ENCODE measurements at places on chromosomes 1 and 21. TPM values are rescaled to one million over a fixed set of nuclear protein-coding genes. Genes with fewer than 3 reads are reported as not detected.

DNA sequence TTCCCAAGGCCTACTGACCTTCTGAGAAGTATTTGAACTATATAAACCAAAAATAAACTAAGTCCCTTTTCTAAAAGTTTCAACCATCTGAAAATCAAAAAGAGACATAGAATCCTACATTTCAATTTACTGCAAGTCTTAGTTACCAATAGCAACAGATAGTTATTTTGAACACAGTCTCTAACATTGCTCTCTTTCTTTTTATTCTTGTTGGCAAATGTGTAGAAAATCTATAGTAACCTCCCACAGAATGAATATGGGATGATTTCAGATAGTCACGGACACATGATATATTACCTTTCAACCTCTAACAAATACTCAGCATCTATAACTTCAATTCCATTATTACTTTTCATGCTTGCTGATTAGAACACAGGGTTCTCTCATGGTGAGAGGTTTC is 68.9 kb upstream of the RAB3GAP2 start:
- no peak for DNase-seq

GRCh38 chr1:11151826-11152612 is 37.1 kb upstream of the ANGPTL7 start:
- no peak for DNase-seq

GRCh38 chr1:160296036-160296435 is 11.1 kb upstream of the PEX19 start:
- DNase-seq: no peak

DNA sequence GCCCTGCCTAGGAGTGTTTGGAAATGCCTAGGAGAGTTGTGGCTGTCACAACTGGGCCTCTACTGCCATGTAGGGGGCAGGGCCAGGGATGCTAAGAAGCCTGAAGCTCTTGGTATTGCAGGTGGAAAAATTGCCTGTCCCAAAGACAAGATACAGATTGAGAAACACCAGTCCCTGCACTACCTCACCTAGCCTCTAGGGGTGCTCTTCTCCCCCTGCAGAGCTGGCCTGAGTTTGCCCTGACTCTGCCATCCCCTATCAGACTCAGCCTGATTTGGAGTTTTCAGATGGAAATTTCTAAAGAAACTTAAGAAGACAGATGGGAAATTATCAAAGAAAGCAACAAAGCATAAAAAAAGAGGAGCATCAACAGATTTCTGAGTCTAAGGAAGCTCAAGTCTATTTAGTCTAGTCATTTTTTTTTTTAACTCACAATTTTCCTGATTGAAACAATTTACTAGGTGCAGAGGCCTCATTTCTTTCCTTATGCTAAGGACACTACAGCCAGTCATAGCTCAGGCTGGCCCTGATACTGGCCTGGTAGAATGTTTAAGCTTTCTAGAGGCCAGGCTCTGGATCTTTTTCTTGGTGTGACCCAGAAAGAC is 61.4 kb upstream of the LRRN2 start:
- DNase-seq: peak; percentile 58

DNA sequence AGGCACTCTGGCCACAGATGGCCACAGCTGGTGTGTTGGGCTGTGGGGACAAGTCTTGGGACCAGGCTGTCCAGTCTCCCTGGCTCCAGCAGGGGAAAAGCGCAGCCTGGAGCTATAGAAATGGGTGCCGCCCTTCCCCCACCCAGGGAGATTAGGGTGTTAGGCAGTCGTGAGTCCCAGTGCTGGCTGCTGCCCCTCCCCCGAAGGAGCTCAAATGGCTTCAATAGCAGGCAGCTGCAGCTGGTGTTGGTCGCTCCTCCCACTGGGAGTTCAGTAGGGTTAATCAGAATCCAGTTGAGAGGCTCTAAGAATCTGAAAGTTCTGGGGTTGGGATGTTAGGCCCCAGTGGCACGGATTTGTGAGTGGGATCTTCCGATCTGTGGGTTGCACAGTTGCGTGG is 595.6 kb upstream of the PKN2 start:
- DNase-seq: no peak

DNA sequence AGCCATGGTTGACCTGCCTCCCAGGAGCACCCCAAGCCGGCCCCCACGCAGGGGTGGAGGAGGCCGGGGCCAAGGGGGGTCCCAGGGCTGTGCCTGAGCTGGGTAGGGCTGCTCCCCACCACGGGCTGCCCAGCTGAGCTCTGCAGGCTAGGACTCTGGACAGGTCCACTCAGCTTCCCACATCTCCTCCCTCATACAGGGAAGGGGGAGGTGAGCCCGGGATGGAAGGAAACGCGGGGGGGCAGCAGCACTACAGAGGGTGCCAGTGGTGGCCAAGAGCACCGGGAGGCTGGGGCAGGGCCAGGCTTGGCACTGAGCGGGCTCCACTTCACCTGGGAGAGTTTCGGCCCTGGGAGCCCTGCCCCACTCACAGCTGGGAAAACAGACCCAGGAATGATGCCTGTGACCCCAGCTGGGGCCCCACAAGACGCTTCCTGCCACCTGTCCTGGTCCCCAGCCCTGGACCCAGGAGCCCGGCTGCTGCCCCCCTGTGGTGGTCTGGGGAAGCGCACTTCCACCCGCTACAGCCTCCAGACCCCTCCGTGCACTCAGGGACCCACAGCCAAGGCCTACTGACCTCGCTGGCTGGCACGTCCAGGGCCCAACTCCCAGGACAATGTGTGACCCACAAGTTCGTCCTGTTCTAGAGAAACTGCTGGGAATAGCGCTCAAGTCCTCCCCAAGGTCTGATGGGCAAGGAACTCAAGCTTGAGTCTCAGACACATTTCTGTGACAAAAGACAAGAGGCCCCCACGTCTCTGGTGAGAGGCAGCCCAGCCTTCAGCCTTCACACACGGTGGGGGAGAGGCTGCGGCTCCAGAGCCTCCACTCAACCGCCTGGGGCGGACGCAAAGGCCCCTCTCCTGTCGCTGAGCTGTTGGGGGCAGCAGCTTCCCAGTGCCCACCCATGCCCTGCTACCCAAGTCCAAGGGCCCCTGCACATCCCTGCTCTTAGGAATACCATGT is 3.0 kb downstream of the AURKAIP1 start:
- DNase-seq: peak; percentile 73

DNA sequence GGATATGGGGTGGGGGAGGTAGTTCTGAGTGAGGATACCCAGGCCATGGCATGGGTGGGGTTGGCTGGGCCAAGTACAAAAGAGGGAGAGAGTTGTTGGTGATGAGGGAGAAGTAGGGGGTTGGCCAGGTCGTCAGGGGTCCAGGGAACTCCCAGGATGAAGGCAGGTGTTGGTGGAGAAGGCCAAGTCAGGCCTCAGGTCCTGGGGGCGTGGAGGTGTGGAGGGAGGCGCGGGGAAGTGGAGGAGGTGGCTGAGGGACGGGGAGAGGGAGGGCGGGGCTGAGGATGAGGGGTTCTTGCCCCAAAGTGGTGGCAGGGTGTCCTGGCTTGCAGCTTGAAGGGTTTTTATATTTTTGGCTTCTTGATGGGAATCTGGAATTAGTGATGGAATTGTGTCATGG is 61.1 kb downstream of the FOXO6 start:
- no peak for DNase-seq

- DNase-seq: no peak
Observed at GRCh38 chr21:45161038-45161945, 86.9 kb downstream of the ADARB1 start.

GRCh38 chr1:206703661-206704060 is 19.0 kb downstream of the MAPKAPK2 start:
- peak; percentile 57 for DNase-seq

Gene MAPKAPK2
- total RNA-seq: 74.4 TPM
